Right forelimb (tissue), 1 donor: ENCODE measurements at places on chromosomes 12 and 14.

- DNase-seq = no peak
Measured at GRCh38 chr14:67461341-67461985, 27.1 kb downstream of the TMEM229B start.

DNA sequence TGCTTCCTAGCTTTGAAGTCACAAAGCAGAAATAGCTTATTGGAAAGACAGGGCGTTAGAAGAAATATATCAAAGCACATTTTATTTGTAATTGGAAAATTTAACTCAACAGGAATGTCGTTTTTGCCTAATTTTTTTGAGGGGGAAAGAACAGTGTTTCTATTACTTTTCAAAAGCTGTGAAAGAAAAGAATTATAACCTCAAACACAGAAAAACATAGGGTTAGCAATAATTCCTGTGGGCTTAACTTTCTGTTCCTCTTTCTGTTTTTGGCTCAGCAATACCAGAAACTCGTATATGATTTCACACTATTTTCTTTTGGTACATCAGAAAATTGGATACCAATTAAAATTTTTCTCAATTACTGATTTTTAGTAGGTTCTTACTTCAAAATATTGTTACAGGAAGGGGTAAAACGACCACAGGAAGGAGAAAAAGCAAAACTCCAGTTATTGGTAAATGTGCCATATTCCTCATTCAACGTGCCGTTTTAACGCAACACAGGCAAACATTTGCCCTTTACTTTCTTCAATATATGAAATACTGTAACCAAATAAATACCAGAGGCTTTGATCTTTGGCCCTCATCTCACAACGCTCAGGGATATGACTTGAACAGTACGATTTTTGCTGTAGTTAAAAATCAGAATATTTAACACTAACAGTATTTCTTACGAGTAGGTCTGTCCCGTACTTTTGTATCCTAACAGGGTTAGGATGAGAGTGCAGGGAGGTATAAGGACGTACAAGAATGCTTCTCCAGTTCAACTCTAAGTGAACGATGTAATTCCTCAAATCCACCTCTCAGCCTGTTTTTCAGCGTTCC is 1.3 kb upstream of the RNU6-7 start:
- no peak for DNase-seq

DNA sequence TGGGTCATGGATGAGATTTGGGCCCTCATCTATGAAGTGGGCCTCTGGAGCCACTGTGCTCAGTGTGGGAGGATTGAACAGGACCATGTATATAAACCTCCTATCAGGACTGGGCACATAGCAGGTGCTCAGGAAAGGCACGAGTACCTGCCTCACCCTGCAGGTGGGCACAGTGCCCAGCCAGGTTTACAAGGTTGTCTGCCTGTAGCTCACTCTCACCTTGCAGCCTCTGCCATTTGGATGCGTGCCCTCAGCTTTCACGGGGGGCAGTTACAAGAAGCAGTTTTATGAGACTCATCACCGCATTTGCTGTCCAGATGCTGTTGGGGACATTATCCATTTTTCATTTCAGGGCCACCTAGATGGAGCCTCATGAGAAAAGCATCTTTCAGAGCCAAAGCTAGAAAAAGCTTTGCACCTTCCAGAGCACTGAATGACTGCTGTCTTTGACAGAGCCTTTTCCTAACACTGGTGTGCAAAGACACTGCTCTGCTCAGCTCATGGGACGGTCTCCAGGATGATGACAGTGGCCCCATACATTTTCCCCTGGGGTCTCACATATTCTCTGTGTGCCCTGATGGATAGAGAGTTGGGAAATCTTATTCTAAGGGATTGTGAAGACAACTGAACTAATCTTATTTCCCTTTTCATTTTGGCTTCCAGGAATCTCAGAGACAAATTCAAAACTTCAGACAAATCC is 327.5 kb upstream of the RTL1 start:
- DNase-seq = no peak

- no peak for DNase-seq
Measured at GRCh38 chr12:68483592-68484383, 126.9 kb upstream of the RAP1B start.
